Stimulated activated CD4-positive, alpha-beta T cell treated with anti-CD3 and anti-CD28 coated beads, Interleukin-1b, Interleukin-23, amount 100 ng/mL, for 1 hour (primary cell): ENCODE measurements at places on chromosomes 6 and 20.

GRCh38 chr6:24910961-24911725, 24.6 kb downstream of the RIPOR2 start:
- no peak for DNase-seq

DNA sequence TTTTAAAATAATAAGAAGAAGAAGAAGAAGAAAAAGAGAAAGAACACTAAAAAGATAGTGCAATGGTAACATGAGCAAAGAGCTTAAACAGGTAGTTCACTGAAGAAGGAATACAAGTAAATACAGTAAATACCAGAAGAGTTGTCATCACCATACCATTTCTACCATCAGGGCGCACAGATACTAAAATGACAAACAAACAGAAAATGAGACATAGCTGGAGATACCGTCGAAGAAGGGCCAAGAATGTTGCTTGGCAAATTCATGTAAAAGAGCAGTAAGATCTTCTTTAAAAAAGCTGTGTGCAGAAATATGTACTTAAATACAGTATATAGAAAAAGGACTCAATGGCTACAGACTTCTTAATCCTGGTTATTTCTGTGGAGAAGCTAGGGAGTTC, 20.7 kb upstream of the TFAP2C start:
- DNase-seq: no peak

- DNase-seq: no peak
Measured at GRCh38 chr6:100846276-100846675, 34.9 kb downstream of the ASCC3 start.

DNA sequence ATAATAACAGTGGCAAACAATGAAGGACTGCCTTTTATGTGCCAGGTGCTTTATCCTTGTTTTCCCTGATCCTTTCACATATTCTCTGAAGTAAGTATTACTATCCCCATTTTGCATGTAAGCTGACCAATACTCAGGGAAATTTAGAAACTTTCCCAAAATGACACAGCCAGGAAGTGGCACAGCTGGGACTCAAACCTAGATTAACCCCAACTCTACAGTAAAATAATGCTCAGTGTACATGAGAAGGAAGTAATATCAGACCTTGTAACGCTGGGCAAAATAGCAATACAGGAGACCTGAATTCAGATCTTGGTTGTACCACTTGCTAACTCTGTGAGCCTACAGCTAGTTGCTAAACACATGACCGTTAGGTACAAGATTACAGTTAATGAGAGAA, 26.8 kb upstream of the NRSN1 start:
- DNase-seq: no peak

DNA sequence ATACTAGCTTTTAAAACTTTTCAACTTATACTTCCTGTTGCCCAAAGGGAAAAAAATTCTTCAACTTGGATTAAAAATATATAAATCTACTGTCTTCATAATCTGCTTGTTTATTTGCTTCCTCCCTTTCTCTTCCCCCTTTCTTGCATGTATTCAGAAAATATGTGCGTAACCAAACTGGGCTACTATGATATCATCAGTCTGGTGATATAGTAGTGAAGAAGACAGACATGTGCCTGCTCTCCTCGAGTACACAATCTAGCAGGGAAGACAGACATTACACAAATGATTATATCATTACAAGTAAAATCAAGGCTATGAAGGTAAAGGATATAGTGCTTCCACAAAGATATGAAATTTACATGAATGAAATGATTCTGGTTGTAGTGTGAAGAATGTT, 31.0 kb downstream of the IBTK start:
- DNase-seq: no peak

- no peak for DNase-seq
Measured at GRCh38 chr20:675033-675452, 559 bp downstream of the SCRT2 start.

GRCh38 chr6:25898289-25898977, 24.4 kb upstream of the SLC17A3 start:
- no peak for DNase-seq

- no peak for DNase-seq
Measured at GRCh38 chr6:68372991-68373390, 262.1 kb upstream of the ADGRB3 start.

DNA sequence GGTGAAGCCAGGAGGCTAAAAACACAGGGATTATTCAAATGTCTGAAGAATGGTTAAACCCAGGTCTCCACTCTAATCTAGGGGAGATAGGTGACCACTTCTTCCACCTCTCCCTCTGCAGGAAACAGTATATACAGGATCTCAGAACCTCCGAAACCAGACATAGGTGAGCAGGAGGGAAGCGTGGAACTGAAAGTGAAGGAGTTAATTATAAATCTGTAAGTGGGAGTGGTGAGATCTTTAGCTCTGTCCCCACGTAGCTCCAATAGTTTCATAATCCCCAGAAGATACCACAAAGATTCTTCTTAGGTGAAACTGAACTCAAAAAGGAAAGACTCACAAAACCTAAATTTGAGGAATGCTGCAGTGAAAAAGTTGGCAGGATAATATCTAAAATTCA, 76.8 kb downstream of the THEMIS start:
- no peak for DNase-seq
